ENCODE measurements at places on chromosomes 7 and 10.
A peak's percentile ranks its signal among the peaks of the same experiment; 100 is the strongest.

DNA sequence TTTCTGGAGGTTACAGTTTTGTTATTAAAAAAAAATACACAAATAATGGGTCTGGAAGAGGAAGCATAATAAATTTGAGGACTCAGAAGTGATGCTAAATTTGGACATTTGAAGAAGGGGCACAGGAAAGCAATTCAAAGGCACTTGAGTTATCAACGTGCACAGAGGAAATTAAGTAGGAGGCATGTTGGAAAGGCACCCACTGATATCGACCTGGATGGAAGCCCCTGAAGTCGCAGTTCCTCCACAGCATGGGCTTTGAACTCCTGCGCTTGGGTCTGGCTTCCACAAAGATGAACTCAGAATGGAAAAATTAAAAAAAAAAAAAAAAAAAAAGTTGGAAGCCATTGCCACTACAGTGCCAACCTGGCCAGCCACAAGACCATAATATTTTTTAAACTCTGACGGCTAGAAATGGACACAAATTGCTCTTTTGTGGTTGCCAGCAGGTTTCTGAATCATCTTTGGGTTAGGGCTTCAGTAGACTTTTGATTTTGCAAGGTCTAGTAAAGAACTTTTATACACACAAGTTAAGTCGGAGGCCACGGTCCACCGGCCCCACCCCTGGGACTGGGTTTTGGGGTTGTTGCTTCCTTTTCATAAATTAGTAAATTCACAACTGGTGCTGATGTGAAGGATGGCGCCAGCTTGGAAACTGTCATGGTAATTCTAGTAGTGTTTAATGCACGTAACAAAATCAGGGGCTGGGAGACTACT, 21.6 kb downstream of the JCAD start:
- DNase-seq, result no peak

DNA sequence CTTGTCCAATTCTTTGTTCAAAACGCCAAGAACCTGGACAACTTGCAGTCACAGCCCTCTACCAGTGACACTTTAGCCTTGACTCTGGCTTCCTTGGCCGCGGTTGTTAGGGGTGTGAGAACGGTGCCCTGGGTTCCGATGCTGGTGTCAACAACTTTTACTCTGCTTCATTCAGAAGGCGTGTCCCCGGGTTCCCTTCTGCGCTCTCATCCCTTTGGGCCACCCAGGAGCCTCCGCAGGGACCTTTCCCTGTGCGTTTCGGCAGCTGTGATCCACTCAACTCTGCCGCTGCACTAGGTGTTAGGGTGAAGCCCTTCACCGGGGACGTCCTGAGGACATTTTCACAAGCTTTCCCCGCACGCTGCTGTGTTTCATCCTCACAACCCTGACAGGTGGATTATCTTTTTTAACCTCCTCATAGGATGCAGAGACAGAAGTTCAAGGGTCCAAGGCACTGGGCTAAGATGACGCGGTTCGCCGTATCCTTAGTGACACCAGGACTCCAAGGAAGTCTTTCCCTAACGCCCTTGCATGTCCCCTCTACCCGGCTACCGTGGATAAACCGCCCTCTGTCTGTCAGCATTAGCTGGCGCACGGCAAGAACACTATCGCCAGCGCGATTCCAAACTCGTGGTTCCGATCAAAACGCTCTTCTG, 133.5 kb upstream of the SHH start:
- DNase-seq, result no peak

DNA sequence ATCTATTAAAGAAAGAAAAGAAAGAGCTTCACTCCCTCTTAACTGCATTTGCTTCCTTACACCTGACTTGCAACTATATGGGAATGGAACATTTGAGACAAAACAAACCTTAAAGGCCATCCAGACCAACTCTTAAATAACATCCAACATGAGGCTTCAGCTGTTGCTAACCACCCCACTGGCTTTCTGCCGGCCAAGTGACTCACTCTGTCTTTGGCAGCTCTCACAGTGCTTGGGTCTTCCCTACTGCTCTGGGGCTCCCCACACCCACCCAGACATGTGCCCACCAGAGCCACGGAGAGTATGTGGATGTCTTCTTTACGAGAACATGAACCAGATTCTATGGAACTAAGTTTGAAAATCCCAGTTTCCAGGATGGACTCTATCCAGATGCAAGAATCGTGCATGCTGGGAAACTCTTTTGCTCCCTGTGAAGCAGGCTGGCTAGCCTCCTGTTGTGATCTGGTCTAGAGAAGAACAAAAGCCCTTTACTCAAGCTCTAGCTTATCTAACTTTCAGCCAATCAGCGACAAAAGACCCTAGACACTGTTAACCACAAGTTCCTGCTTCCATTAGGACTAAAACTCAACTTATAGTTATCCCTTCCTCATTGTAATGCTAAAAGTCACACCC, 245.7 kb downstream of the TCERG1L start:
- no peak for DNase-seq

- no peak for DNase-seq
Measured at GRCh38 chr10:100204370-100204769, 18.5 kb upstream of the ERLIN1 start.

- DNase-seq, result no peak
Measured at GRCh38 chr7:6116211-6116610, 85.0 kb downstream of the ANKRD61 start.

GRCh38 chr7:47343061-47343455, 238.9 kb downstream of the TNS3 start:
- no peak for DNase-seq

DNA sequence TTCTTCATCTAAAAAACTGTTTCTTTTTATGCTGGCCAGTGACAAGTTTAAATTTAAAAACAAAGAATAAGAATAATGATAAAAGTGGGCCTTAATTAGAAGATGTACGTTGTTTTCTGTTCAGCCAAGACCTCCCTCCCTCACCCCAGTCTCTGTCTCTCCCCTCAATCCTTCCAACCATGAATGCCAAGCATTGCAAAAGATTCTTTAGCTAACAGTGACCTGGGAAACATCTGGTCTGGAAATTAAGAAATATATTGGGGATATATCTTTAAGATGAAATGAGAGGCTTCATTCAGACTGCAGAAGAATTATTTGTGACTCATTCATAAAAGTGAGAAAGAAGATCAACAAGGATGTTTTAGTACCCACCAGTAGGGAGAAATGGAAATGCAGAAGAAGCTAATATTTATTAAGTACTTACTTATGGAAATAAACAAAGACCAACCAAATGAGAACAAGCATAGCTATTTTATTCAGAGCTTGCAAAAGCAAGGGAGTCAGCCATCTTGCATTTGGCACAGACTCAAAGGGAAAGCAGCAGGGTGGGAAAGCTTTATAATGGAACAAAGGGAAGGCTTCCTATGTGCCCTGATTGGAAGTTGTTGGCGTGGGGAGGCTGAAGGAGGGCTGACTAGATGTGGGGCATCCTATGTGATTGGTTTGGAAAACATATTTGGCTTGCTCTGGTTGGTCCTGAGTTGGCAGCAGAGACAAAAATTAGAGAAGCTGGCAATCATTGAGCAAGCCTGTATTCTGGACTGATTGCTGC, 595.4 kb upstream of the GHITM start:
- no peak for DNase-seq

GRCh38 chr7:35624299-35625186, 70.4 kb downstream of the HERPUD2 start:
- peak; percentile 15 for DNase-seq

- no peak for DNase-seq
Measured at GRCh38 chr7:15015545-15016314, 113.2 kb upstream of the DGKB start.

GRCh38 chr7:29505931-29506330, 57.7 kb upstream of the PRR15 start:
- DNase-seq, result no peak

DNA sequence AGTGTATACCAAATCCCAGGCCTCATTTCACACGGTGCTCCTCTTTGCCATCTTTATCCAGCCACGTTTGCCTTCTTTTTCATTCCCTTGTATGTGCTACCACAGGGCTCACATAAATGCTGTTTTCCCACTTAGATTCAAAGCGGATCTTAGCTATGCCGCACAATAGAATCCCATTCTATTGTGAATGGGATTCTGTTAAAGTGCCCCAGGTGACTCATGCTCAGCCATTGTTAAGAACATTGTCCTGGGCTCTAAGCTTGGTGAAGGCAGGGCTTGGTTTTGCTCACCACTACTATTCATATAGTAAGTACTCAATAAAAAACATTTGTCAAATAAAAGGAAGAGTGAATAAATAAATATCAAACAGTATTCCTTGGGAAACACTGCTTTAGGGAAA, 72.3 kb upstream of the PHYHIPL start:
- no peak for DNase-seq

DNA sequence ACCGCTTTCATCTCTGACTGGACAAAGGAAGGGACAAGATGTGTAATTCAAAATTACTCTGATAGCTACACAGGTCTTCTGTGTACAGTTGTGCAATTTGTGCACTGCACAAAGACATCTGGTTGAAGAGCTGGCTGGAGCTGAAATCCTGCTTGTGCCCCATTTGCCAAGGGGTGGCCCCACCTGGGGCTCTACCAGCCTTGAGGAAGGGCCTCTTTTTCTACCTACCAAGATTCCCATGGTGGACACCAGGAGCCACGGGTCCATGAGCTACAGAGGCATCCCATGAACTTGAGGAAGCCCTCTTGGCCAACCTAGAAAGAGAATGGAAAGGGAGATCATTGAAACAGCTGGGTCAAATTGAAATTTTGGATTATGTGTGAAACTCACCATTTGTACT, 43.2 kb downstream of the HHEX start:
- no peak for DNase-seq

DNA sequence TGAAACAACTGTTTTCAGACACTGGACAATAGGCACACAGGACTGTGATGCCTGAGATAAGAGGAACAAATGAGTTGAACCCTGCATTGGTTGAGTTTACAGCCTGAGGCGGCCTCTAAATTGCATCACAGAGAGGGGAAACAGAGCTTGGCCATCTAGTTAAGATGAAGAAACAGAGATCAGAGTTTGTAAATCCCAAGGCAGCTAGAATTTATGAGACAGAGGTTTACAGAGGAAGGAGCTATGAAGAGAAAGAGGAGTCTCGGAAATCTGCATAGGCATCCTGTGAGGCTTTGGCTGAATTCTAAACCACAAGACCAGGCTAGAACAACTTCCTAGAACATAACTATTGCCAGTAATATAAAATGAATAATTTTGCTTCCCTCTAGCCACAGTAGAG, 41.0 kb upstream of the OIT3 start:
- no peak for DNase-seq

DNA sequence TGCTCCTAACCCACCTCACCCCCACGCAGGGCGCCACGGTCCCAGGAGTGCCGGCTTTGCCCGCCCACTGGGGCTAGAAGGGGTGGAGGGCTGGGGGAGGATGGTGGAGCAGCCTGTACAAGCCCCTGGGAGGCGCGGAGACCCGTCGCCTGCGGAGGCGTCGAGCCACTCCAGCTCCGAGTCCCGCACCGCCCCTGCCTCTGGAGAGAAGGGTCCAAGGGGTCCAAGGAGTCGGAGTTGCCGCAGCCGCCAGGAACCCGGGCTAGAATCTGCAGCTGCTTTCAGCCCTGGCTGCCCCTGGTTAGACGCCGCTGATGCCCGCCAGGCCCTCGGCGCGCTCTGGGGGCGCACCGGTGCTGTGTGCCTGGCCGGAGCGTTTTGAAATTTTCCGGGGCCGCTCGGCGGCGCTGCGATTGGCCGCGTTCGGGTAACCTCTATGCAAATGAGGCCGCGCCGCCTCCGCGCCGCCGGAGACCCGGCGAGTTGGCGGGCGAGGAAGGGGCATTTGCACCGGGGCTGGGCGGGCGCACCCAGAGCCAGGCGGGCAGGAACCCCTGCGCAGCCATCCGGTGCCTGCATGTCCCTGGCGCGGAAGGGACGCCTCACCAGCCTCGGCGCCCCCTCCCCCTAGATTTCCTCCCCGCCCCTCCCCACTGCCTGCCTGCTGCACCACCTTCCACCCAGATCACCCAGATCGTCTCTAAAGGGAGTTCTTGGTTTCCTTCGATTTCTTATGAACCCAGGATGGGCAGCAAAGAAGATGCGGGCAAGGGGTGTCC, at the start of gene HMX2:
Gene HMX2, plus strand, starts transcription at position 502 of the 779 bp plus-strand sequence. Its CDS starts 243 bp downstream, at position 745.
- no peak for DNase-seq

GRCh38 chr7:115822801-115823200, 207.8 kb downstream of the TFEC start:
- DNase-seq, result no peak

DNA sequence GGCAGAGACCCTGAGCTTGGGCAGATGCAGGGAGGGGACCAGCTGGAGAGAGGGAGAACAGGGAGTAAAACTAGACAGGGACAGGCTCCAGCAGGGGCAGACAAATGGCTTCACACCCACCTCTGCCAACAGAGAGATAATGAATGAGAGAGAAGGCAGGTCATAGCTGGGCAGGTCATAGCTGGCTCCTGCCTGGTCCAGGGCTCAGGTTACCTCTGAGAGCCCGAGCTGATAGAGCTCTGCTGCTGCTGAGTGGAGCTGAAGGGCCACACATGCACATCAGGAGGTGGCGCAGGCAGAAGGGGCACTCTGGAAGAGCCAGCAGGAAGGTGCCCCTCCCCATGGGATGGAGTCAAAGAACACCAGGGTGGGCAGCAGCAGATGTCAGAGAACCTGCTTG, 154.2 kb downstream of the GFRA1 start:
- no peak for DNase-seq

DNA sequence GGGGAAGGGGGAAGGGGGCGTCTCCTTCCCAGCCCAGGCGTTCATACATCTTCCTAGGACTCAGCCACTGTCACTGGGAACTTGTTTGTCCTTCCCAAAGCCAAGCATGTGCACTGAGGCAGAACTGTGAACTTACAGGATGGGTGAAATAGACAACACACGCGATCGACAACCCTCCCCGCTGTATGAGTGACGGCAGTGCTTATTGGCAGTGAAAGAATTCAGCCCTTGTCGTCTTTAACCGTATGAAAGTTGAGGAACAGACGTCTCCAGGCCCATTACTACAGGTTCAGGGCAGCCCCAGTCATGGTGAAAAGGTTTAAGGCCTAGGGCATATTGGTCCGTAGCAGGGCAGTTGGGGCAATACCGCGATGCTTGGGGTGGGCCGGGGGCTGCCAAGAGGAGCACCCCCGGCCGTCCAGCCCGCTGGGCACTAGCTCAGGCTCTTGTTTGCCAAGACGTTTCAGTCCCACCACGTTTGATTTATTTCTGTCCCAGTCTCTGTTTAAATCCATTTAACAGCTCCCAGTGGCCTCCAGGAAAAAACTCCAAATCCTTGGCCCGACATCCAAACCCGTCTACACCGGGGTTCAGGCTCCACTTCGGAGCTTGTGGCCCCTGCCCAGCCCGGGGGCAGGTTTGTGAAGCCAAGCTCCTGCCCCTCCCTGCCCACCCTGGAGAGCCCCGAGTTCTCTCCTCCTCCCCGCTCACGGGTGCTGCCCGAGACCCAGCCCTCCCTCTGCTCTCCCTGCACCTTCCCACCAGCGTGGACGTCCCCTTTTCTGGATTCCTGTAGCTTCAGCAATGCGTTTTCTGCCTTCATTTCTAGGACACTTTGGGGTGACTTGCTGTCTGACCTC, 159.8 kb downstream of the DNAJB6 start:
- DNase-seq, result no peak

DNA sequence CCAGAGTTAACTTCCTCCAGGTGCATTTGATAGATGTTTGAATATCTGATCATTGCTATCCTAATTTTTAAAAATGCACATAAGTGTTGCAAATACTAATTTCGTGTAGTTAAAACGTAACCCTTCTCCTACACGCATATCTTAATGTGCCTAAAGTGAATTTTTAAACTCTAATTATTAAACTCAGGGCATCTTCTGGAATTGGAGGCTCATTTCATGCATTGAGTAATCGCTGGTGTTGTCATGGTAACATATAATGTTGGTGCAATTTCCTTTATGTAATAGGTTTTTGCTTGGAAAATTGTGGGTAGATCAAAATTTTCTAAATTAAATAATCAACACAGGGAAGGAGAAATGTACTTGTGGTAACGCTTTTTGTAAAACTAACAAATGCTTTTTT, 56.2 kb downstream of the ARMC3 start:
- DNase-seq, result no peak

GRCh38 chr10:104334965-104335650, 3.2 kb downstream of the ITPRIP start:
- no peak for DNase-seq
